ENCODE measurements at places on chromosomes 1 and 21.

- DNase-seq: no peak
Measured at GRCh38 chr1:18962121-18962721, 5.7 kb upstream of the IFFO2 start.

GRCh38 chr1:220483700-220484099 lies 44.2 kb upstream of the MARK1 start:
- DNase-seq: no peak

DNA sequence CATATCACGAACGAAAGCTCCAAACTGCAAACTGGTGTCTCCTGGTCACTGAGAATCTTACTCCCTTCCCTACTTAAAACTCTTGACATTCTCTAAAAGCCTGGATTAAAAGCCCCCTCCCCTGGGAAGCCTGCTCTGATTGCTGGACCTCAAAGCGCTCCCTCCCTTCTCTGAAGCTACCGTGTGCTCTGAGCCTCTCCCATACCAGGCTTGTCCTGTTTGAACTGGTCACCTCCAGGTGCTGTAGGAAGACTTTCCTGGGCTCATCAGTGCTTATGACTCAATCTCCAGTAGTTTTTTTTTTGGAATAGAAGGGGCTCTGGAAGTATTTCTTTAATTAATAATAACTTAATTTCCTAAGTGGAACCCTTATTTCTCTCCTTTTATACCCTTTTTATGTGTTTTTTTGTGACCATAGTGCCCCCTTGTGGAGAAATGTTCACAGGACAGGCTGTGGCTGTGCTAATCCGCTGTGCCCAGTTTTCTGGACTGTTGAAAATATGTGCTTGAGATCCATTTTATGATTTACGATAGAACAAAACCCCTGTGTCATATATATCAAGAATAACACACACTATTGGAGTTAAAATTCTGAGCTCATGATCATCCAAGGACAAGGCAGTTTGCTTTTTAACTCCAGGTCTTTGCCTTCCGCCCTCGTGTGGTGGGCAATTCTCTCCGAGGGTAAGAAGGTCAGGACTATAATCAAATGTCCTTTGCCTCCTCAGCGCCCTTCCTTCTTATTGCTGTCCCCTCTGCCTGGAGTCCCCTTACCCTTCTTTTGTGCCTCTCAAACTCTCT lies 16.9 kb downstream of the MTARC1 start:
- DNase-seq: peak; percentile 74

DNA sequence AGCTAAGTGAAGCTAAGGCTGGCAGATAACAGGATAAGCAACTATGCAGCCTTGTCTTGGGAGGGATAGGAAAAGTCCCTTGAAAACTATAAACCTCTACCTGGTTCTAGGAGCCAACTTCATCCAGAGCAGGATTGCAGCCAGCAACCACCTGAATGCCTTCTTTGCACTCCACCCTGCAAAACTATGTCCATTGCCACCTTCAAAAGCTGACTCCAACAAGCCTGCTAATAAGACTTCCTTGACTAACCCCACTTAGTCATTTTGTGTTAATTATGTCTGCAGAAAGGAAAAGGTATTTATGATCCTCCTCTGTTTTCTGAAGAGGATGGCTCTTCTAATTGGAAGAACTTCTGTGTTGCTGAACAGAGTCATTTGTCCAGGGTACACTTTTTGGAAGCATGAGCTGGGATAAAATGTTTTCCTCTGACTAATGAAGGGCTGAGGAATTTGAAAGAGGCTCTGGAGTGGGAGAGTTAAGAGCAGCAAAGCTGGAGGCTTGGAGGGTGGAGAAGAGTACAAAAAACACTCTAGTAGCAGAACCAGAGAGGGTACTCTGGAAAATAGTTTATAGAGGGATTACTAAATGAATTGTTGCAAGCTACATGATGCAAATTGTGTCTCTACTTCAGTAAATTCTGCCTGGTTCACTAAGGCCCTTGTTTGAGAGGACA lies 9.6 kb upstream of the RIMKLA start:
- DNase-seq: no peak

DNA sequence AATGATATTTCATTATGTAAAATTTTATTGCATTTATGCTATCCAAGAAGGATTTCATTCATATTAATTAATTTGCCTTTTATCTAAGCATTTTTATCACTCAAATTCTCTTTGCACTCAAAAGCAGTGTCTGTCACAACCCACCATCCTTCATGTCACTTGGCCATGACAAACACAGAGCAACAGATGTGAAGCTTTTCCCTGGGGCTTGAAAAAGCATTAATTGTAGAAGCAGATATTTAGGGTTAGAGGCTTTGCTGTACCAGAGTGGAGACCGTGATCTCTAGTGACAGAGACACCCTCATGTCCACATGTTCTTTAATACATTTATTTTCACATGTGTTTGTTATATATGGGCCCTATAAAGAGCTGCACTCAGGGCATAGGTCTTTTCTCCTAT lies 230.5 kb downstream of the SPATA17 start:
- no peak for DNase-seq

DNA sequence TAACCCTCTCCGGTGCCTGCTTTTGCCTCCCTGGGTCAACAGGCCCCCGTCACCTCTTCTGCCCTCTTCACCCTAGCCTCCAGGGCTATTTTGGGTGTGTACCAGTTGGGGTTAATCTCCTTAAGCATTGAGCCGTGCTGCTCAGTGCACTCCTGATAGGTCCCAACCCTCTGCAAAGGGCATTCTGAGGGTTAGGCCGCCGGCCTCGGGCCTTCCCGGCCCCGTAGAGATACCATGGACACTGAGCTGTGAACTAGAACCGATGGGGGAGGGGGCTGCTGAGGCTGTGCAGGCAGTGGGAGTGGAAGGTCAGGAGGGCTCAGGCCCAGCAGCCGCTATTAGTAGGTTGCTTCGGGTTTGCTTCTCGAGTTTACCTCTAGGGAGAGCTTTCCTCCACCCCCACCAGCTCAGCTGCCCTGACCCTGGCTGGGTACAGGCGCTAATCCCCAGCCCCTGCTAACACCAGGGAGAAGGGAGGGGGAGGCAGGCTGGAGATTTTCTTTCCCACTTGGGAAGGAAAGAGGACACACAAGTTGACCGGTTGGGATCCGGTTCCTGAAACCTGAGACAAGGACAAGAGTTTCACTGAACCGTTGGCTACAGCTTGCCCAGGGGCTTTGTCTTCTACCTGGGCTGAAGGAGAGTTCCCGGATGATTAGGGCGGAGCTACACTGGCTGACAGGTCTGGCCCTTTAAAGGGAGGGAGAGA lies 4.8 kb downstream of the LMOD1 start:
- DNase-seq: peak; percentile 1

GRCh38 chr1:112618114-112618720 lies 724 bp downstream of the ST7L start:
- DNase-seq: no peak

GRCh38 chr21:33127154-33127867 lies 57.4 kb downstream of the OLIG1 start:
- peak; percentile 52 for DNase-seq

- no peak for DNase-seq
Measured at GRCh38 chr21:39197448-39198233, 14.4 kb upstream of the PSMG1 start.

- DNase-seq: no peak
Measured at GRCh38 chr1:222416001-222416791, 131.7 kb downstream of the HHIPL2 start.

DNA sequence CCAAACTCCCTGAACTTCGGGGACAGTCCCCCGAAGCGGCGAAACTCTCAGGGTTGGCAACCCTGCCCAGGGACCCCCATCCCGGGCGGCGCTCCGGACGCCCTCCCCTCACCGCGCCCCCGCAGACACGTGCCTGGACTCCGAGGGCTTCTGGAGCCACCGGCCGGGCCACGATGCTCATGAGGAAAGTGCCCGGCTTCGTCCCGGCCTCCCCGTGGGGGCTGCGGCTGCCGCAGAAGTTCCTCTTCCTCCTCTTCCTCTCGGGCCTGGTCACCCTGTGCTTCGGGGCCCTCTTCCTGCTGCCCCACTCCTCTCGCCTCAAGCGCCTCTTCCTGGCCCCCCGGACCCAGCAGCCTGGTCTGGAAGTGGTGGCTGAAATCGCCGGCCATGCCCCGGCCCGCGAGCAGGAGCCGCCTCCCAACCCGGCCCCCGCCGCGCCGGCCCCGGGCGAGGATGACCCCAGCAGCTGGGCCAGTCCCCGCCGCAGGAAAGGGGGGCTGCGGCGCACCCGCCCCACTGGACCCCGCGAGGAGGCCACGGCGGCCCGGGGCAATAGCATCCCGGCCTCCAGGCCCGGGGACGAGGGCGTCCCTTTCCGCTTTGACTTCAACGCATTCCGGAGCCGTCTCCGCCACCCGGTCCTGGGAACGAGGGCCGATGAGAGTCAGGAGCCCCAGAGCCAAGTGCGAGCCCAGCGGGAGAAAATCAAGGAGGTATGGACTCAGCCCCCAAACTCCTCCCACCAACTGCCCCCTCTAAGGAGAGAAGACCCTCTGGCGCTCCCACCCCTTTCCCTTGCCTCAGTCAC lies 1.2 kb downstream of the MAN1C1 start:
- DNase-seq: no peak

- no peak for DNase-seq
Measured at GRCh38 chr1:200708769-200709168, 29.9 kb upstream of the CAMSAP2 start.

- DNase-seq: no peak
Measured at GRCh38 chr1:244874974-244875579, 10.7 kb upstream of the HNRNPU start.

DNA sequence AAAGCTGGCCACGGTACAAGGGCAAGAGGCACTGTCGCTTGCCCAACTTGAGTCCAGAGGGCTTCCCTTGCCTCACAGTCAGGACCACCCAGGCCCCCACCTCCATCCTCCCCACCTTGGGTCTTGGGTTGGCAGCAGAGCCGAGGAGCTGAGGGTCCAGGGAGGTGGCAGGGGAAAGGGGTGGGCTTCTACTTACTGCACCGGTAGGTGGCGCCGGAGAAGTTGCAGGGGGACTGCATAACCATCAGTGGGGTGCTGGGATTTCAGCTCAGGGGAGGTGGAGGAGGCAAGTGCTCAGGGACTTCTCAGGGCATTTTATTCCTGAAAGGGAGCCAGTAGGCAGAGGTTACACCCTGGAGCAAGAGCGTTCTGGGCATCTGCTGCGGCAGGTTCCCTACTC lies 44.0 kb downstream of the TRIM62 start:
- DNase-seq: peak; percentile 46

- DNase-seq: no peak
Measured at GRCh38 chr1:46772571-46772970, 26.3 kb upstream of the CYP4B1 start.

- DNase-seq: no peak
Measured at GRCh38 chr1:40739455-40740008, 44.1 kb upstream of the KCNQ4 start.

DNA sequence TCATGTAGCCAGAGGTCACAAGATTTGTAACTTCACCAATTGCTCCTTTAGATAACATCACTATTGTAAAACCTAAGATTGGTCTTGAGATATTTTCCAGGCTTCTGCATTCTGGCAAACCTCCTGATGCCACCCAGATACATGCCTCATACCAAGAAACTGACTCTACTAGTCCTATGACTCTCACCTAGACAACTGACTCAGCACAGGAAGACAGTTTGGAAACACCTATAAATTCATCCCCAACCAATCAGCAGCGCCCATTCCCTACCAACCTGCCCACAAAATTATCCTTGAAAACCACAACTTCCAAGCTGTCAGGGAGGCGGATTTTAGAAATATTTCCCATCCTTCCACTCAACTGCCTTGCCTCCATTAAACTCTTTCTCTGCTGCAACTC lies 2.6 kb downstream of the NME7 start:
- no peak for DNase-seq

DNA sequence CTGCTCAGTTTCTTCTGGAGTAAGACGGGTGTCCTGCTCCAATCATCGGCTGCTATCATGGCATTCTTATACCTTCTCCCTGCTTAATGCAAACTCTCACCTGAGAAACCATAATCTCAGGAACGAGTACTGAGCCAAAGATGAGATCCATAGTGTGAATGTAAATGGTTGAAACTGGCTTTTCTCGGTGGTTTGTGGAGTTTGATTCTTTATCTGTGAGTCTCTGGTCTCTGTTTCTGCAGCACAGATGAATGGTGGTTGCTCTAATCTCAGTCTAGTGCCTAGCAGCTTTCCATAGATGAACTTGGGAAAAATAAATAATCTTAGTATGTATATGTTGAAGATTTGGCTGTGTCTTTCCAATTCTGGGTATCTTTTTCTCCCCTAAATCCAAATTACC lies 274.4 kb downstream of the HHAT start:
- peak; percentile 42 for DNase-seq

GRCh38 chr1:244280201-244280600 lies 171.5 kb downstream of the ADSS2 start:
- no peak for DNase-seq

DNA sequence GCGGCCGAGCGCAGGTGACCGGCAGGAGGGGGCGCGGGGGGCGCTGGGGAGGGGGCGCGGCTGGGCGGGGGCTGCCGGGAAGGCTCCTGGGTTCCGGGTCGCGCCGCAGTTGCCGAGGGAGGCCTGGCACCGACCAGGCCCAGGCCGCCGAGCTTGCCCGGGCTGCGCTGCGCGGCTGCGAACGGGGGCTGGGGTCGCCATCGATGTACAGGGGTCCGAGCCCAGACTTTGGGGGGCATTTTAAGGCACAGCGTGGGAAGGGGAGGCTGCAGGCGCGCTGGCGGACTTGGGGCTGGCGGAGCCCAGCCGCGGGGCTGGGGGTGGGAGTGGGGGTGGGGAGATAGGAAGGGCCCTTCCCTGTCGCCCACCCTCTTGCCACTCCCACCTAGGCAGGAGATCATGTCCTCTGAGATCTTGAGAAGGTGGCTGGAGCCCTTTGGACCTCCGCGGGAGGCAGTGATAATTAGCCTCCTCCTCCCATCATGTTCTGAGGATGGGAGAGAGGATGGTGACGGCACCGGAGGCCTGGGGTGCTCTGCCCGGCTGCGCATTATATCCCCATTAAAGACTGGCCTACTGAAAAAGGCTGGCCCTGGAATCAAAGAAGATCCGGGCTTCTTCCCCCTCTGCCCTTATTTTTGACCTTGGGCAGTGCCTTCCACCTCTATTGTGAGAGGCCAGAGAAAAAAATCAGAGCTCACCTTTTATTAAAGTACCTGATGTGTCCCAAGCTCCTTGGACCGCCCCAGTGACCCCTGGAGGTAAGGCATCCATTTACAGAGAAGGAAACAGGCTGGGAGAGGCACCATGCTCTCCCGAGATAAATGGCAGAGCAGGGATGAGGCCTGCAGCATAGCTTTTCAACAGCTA lies 497 bp downstream of the FBXO44 start:
- peak; percentile 39 for DNase-seq

GRCh38 chr21:34728479-34728878 lies 59.7 kb downstream of the CLIC6 start:
- no peak for DNase-seq

GRCh38 chr1:183925947-183926346 lies 111.6 kb downstream of the COLGALT2 start:
- DNase-seq: no peak

DNA sequence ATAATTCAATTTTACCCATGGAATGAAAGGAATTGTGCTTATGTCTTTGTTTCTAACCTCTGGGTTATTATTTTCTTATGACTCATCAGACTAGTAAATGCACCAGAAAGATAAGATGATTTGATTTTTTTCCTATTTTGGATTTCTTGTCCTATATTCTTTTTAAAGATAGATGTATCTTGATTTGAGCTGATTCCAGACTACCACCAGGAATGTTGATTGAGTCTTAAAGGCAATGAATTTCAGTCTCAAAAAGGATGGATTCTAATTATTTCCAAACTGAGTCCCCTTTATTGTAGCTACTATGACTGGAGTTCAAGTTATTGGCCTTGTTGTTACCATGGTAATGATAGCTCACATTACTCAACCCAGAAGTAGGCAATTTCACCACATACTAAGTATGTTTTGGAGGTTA lies 95.8 kb upstream of the RGS4 start:
- no peak for DNase-seq

- DNase-seq: no peak
Measured at GRCh38 chr21:33273044-33273443, 6.9 kb downstream of the IL10RB start.

All from brain (organoid and tissue), 16 donors.